Astrocyte of the cerebellum (primary cell): ENCODE measurements at places on chromosomes 16 and 17.

DNA sequence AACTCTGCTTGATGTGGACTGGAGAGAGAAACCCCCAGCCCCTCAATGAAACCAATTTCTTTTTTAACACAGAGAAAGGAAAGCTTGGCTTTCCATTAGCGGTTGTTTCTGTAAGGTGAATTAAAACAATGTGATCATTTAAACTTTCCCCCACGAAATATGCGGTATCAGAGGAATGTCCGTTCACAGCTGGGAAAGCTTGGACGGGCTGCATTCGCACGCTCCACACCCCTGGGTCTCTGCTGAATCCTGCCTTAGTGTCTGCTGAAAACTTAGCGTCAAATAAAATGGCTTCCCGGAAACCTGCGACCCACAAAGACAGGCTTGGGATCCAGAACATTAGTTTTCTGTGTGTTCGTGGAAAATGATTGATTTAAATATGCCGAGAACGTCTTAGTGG, 71.7 kb downstream of the C16orf95 start:
- no peak for DNase-seq

DNA sequence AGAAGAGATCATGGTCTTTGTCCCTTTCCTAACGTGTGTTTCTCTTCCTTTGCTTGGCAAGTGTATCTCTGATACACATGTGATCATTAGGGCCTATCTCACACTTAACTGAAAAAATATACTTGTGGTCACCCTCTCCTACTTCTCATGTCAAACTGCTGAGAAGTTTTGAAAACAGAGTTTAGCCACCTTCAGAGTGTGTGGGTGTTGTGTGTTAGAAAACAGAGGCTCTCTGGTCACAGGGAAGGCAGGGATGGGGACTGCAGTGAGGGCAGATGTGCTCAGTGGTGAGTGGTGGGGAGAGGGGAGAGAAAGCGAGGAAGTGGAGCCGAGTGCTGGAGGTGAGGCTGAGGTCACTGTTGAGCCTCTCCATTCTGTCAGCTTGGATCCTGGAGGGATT, 29.4 kb downstream of the GRB7 start:
- DNase-seq: no peak

DNA sequence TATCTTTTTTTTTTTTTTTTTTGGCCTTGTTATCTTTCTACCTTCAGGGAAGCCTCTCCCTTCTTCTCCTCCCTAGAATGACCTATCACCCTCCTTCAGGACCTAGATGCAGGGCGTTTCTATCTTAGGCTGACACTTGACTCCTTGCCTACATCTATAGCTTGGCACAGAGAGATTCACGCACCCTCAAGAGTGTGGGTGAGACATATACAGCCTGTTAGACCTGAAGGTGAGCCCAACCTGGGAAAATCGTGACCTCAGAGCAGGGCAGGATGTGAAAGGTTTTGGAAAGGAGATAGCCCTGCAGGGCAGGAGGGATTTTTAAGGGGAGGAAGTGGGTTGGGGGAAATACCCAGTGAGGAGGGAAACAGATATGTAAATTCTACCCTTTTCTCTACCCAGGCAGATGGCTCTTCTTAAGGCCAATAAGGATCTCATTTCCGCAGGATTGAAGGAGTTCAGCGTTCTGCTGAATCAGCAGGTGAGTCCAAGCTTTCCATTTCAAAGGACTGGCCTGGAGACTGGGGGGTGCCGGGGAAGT, at the start of gene AHSP:
Gene AHSP, plus strand, starts transcription at position 167 of the 541 bp plus-strand sequence. Its CDS starts 240 bp downstream, at position 407.
- DNase-seq: no peak

GRCh38 chr17:80891397-80892018, 100.1 kb upstream of the CHMP6 start:
- peak; percentile 90 for DNase-seq

DNA sequence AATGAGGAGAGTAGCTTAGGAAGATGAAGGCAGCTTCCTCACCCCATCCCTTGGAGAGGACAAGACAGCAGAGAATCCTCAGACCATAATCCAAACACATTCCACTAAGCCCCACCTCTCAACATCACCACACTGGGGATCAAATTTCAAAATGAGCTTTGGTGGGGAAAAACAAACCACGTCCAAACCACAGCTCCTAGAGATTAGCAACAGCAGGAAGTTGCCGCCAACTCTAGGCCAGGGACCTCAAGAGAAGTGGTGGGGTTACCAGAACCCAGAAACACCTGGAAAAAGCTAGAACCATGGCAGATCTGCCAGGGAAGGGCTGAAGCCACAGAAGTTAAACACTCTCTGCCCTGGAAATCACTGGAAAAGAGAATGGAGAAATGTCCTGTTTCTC, 571.6 kb downstream of the HS3ST4 start:
- DNase-seq: no peak

GRCh38 chr16:30669026-30669902, 11.0 kb downstream of the FBRS start:
- DNase-seq: no peak

DNA sequence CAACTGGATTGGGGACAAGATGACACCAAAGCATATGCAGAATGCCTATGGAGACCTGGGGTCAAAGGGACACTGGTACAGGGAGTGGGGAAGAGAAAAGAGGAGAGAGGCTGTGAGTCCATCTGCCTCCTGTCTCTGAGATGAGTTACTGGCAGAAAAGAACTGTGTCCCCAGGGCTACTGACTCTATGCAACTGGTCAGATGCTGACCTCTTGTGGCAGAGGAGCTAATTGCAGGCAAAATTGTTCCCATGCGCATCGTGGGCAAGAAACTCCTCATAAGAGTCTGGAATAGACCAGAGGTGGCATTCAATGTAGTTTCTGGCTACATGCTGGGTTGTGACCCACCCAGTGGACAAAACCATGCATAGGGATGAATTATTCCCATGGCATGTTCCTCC, 26.1 kb upstream of the MLKL start:
- no peak for DNase-seq

GRCh38 chr17:32100971-32101631, 41.2 kb upstream of the RHOT1 start:
- DNase-seq: no peak

DNA sequence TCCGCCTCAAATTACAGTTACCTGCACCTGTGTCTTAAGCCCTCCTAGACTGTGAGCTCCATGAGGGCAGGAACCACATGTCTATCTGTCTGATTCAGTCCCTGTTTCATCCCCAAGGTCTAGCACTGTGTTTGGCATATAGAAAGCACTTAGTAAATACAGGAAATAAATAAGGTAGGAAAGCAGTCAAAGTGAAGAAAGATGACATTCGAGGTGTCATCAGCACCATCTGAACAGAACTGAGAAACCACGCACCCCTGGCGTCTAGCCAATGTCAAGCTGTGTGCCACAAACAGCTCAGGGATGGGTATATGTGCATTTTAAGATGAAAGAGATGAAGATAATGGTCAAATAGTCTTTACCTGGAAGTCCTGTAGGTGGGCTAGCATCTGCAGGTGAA, 79.6 kb upstream of the ATP2A3 start:
- no peak for DNase-seq

GRCh38 chr16:80940069-80940856, 66.4 kb downstream of the CMC2 start:
- DNase-seq: no peak

- DNase-seq: peak; percentile 72
Measured at GRCh38 chr17:66906321-66907278, 57.9 kb upstream of the CACNG4 start.

DNA sequence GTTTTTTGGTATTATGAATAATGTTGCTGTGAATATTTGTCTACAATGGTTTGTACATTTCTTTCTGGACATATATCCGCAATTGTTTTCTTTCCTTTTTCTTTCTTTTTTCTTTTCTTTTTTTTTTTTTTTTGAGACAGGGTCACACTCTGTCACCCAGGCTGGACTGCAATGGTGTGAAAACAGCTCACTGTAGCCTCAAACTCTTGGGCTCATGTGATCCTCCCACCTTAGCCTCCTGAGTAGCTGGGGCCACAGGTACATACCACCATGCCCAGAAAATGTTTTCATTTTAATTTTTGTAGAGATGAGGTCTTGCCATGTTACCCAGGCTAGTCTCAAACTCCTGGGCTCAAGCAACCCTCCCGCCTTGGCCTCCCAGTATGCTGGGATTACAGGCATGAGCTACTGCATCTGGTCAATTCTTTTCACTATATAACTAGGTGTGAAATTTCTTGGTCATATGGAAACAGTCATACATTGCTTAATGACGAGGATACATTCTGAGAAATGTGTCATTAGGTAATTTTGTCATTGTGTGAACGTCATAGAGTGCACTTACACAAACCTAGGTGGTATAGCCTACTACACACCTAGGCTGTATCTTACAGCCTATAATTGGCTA, 15.2 kb downstream of the IL21R start:
- DNase-seq: no peak

GRCh38 chr16:78198288-78198687, 98.8 kb downstream of the WWOX start:
- no peak for DNase-seq

GRCh38 chr17:69802045-69802740, 272.8 kb upstream of the KCNJ16 start:
- DNase-seq: no peak

DNA sequence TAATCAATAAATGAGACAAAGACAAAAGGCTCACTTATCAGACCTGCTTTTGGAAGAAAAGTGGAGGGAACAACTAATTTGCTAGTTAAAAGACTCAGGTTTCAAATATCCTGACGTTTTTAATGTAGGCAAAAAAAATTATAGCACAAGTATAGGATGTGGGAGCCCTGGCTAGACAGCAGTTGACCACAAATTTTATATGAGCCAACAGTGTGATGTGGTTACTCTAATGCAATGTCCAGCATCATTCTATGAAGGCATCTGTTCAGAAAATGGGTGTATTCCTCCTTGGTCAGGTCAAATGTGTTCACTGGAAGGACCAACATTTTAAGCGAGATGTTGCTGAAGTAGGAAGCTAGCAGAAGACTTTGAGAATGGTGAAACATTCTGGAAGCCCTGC, 237.4 kb downstream of the MAP2K6 start:
- DNase-seq: peak; percentile 47

GRCh38 chr17:69853541-69854224, 221.3 kb upstream of the KCNJ16 start:
- no peak for DNase-seq

GRCh38 chr17:39187152-39187830, 10.2 kb downstream of the CACNB1 start:
- no peak for DNase-seq

GRCh38 chr17:2057175-2057759, 2.4 kb downstream of the HIC1 start:
- DNase-seq: no peak

DNA sequence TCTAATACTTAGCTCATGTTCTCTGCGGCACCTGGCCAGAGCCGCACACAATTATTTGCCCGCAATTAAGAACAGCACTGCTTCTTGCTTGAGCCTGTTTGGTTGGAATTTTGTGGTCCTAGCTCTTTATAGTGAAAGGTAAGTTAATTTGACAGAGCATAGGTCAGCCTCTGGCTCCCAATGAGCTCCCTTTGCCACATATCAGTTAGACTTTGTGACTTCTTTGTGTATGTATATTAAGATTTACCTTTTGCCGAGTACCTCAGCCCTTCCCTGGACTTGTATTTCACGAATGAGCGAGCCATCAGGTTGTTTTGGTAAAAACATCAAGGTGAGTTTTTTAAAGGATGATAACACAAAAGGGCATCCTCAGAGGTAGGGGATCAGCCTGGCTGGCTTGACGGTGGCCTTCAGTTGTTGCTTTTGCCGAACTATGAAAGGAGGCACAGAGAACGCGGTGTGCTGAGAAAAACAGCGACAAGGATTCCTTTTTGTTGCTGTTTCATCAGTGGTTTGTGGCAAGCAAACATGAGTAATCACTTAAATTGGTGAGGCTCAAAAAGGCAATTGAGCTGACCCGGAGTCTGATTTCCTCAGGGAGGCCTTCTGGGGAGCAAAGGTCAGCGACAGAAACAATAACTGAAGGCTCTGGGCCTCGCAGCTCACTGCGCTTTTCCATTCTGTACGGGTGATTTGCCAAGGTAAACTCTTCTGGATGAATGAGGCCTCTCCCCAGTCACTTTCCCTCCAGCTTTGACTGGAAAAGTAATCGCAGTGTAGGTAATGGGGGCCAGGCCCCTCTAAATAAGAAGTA, 163.6 kb downstream of the HS3ST3A1 start:
- peak; percentile 31 for DNase-seq

DNA sequence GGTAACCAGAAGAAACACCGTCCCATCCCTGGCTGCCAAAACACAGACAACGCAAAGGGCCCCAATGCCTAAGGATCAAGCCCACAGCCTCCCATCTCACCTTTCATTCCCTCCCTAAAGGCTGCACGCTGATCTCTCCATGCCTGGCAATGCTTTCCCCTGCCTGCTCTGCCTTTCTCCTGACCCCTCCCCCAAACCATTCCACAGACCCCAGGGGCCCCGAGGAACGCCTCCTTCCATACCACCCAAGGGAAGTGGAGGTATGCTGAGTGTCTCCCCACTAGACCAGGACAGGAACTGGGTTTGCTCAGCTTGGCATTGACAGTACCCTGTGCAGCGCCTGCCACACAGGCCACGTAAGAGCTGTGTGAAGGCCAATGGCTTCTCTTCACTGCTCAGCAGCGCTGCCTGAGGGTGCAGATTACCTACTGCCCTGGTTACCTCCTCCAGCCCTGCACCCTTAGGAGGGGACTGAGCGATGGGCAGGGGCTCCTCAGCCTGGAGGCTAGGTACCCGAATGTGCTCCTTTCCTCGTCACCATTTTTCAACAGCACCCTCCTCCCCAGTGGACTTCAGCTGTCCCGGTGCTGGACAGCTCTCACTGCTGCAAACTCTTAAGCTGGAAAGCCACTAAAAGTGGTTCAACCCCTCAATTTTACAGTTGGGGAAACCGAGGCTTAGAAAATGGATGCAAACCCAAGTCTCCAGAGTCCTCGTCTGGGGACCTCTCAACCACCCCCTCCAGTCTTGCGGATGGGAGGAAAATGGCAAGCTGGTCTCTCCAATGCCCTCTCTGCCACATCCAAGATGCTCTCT, 45.0 kb downstream of the SRCIN1 start:
- DNase-seq: no peak

- no peak for DNase-seq
Measured at GRCh38 chr17:12250973-12251372, 230.3 kb downstream of the MAP2K4 start.

DNA sequence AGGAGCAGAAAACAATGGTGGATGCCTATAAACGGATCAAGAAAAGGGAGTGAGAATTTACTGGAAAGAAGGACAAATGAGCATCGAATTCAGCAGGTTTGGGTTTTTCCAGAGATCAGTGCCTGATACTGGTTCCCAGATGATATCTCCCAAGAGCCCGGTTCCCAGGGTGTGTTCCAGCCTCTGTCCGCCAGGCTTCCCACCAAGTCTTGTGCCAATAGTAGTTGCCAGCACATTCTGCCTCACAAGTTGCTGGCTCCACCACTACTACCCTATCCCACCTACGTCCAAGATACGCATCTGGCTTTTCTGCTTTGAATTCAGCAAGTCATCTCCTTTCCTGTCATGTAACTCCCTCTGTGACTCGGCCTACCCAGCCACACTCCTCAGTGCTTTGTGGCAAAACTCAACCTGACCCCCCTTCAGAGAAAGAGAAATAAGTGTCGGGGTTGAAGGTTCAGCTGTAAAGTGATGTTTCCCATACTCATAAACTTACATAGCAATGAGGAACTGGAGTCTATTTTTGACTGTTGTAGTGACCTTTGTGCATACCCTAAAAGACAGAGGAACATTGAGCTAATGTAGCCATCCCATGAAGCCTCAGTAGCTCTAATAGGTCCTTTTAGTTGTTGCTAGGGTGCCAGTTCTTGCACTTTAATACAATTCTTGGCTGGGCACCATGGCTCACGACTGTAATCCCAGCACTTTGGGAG, 277.0 kb downstream of the IRX3 start:
- DNase-seq: no peak

GRCh38 chr17:9645851-9646545, 681 bp downstream of the USP43 start:
- DNase-seq: no peak

- no peak for DNase-seq
Measured at GRCh38 chr17:6756425-6757031, 682 bp downstream of the XAF1 start.
